Right ventricle myocardium superior (tissue), 1 donor: ENCODE measurements at places on chromosomes 5 and 9.

DNA sequence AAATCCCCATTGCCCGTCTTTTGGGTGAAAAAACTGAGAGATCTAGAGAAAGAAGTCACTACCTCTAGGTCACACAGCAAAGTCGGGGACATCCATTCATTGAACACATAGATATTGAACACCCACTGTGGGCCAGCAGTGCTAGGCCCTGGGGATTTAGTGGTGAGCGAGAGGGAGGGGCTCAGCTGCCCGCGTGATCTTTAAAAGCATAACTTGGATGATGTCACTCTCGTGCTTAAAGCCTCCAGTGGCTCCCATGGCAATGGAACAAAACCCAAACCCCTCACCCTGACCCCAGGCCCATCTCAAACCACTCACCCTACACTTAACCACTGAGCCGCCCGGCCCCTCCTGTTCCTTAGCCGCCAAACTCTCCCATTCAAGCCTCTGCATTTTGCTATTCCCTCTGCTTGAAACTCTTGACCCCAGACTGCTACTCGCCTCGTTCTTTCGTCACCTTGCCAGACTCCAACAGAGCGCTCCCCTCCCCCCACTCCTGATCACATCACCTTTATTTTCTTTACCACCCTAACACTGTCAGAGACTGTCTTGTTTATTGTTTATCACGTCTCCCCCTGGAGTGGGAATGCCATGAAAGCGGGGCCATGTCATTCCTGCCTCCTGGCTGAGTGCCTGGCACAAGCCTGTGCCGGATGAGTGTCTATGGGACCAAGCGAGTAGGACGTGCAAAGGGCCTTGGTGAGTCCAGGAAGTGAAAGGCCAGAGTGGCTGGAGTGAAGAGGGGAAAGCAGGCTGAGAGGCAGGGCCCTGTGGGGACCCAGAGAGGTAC, 710 bp upstream of the PIP5KL1 start:
- no peak for DNase-seq

GRCh38 chr9:34570809-34571480, 18.6 kb downstream of the CNTFR start:
- DNase-seq = no peak

- peak; percentile 59 for DNase-seq
These were observed 363.3 kb upstream of the RPS23 start for GRCh38 chr5:82641331-82642003.

DNA sequence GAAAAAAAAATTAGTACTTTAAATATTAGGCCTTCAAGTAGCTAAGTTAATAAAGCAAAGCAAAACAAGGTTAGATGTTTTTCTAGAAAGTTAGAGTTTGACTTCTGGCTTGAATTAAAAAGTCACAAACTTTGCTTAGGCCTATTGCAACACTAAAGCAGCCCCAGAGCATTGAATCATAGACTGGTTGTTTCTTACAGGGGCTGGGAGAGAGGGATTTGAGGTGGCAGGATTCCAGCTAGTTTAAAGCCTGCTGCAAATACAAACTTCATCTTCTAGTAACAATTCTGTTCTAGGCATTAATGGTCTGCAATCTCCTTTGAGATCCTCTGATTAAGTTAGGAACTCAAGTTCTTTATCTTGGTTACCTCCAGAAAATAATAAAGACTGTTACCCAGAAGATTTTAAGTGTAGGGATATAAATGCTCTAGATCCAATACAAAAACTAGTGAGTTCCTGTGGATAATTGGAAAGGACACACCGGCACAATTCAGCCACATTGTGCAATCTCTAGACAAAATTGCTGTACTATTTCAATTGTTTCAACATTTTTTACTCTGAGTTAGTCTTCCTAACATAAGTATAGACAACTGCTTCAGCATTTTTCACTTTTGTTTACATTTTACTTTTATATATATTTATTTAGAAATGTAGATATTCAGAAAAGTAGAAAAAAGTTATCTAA, 12.6 kb downstream of the OR13C5 start:
- no peak for DNase-seq

- peak; percentile 60 for DNase-seq
These were observed 172.1 kb upstream of the GAS1 start for GRCh38 chr9:87119328-87119881.
